ENCODE measurements at places on chromosomes 12 and 14. TPM values are rescaled to one million over a fixed set of nuclear protein-coding genes. Genes with fewer than 3 reads are reported as not detected.

- peaks cover 4% of the 10 kb centered on the region for H3K36me3 ChIP-seq
- DNase-seq = peak; percentile 59
- peaks cover 14% of the 10 kb centered on the region for H3K4me1 ChIP-seq
Measured at GRCh38 chr14:101761881-101762529, 496 bp downstream of the PPP2R5C start.

- peak; percentile 32 for DNase-seq
- no peak overlapping the region for H3K27ac ChIP-seq
- H3K36me3 ChIP-seq = no peaks in the 10 kb centered on the region
- H3K4me1 ChIP-seq = no peaks in the 10 kb centered on the region
- H3K27me3 ChIP-seq = no peaks in the 10 kb centered on the region
Measured at GRCh38 chr14:95993768-95994592, 45.2 kb upstream of the C14orf132 start.

DNA sequence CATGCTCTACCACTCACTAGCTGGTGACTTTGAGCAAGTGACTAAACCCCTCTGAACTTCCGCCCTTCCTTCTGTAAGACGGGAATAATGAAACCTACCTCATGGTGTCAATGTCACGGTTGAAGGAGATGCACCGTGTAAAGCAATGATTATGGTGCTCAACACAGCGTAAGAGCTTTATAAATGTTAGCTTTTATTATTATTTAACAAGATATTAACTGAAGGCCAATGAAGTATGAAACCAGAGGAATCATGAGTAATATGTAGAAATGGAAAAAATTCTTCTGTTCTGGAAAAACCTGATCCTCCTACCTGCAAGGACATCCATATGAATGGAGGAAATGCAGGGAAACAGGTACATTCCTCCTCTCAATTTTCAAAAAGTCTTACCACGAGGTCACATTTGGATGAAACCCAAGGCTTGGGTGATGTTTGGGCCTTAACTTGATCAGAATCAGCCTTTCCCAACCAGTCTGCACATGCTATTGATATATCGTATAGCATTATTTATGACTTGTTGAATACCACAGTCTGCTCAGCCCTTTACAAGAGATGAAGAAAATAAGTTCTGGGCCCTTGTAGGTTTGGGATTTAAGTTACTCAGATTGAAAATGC is 166.8 kb upstream of the TBX3 start:
- no peak overlapping the region for H3K4me3 ChIP-seq
- no peaks in the 10 kb centered on the region for H3K27me3 ChIP-seq
- H3K4me1 ChIP-seq = no peaks in the 10 kb centered on the region
- no peak for DNase-seq
- no peaks in the 10 kb centered on the region for H3K36me3 ChIP-seq

DNA sequence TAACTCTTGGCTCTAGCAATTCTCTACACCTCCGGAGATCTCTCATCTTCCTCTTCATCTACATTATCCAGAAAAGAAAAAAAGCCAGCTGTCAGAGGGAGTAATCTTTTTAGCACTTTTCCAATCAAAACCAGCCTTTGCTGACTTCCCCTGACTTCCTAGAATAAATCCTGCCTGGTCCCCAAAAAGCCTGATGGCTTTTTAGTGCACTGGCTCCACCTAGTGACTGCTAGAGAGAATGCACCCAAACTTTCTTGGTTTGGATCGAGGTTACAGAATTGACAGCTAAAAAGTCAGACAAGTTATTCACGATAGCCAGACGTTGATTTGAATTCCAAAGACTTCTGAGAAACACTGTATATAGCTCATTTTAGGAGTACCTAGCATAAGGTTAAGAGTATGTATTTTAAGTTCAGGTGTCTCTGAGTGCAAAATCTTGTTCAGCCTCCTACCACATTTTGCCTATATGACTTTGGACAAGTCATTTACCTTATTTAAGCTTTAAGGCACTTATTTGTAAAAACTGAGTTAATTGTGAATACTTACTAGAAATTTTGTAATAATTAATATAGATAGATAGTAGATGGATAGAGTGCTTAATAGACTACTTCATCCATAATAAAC is 185.7 kb upstream of the GRIN2B start:
- no peak overlapping the region for H3K27ac ChIP-seq
- no peaks in the 10 kb centered on the region for H3K36me3 ChIP-seq
- DNase-seq = no peak
- no peaks in the 10 kb centered on the region for H3K4me1 ChIP-seq

DNA sequence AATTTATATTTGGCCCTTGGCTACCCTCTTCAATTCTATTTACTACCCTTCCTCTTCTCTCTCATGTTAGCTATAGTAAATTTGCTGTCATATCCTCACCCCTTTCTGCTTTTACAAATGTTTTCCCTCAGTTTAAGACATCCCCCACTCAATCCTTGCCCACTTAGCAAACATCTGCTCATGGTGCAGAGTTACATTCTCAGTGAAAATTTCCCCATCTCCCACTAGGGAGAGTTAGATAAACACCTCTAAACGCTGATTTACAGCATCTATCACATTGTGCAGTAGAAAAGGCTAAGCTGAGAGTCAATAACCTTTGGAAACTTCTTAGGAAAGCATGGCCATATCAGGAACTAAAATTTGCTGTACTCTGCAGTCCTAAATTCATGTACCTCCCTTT is 69.0 kb downstream of the DENND5B start:
- no peaks in the 10 kb centered on the region for H3K27me3 ChIP-seq
- no peaks in the 10 kb centered on the region for H3K36me3 ChIP-seq
- H3K4me1 ChIP-seq = no peaks in the 10 kb centered on the region
- H3K4me3 ChIP-seq = no peak overlapping the region

ZDHHC22 gene
- polyA plus RNA-seq = not detected

DNA sequence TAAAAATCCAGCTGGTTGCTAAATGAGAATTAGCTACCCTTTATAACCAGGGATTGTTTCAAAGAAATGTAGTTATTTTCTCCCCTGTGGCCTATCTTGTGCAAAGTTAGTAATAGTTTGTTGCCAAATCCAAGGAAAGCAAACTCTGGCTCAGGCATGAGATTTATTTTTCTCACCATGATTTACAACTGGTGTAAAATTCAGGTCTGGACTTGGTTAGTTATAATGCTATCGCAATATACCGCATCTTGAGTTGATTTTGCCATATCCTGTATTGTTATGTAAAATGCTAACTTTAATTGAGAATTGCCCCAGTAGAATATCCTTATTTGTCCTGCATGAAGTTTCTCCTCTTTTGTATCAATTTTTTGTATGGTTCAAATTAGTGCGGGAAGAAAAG is 135.5 kb downstream of the CRADD start:
- H3K36me3 ChIP-seq = no peaks in the 10 kb centered on the region
- H3K4me3 ChIP-seq = no peak overlapping the region
- no peaks in the 10 kb centered on the region for H3K4me1 ChIP-seq
- DNase-seq = no peak
- no peaks in the 10 kb centered on the region for H3K27me3 ChIP-seq

GRCh38 chr12:65681226-65681625 is 143.1 kb upstream of the HMGA2 start:
- H3K27ac ChIP-seq = no peak overlapping the region
- no peaks in the 10 kb centered on the region for H3K4me1 ChIP-seq
- H3K36me3 ChIP-seq = no peaks in the 10 kb centered on the region
- H3K4me3 ChIP-seq = no peak overlapping the region
- no peak for DNase-seq

- DNase-seq = no peak
- no peak overlapping the region for H3K4me3 ChIP-seq
- H3K4me1 ChIP-seq = no peaks in the 10 kb centered on the region
- no peaks in the 10 kb centered on the region for H3K36me3 ChIP-seq
Measured at GRCh38 chr12:99732131-99732530, 84.6 kb downstream of the GARIN6 start.

TXNRD1 gene
- polyA plus RNA-seq = 22.3 TPM

- no peak overlapping the region for H3K27ac ChIP-seq
- H3K4me1 ChIP-seq = no peaks in the 10 kb centered on the region
- DNase-seq = no peak
- H3K36me3 ChIP-seq = no peaks in the 10 kb centered on the region
- no peaks in the 10 kb centered on the region for H3K27me3 ChIP-seq
Measured at GRCh38 chr12:109782326-109782703, 50.9 kb downstream of the TRPV4 start.

GRCh38 chr12:28089338-28089737 is 100.9 kb upstream of the CCDC91 start:
- H3K27ac ChIP-seq = no peak overlapping the region
- no peak for DNase-seq
- no peak overlapping the region for H3K4me3 ChIP-seq
- H3K36me3 ChIP-seq = no peaks in the 10 kb centered on the region
- H3K4me1 ChIP-seq = no peaks in the 10 kb centered on the region

GRCh38 chr14:36660736-36661505 is 739 bp upstream of the PAX9 start:
- no peak for DNase-seq
- no peak overlapping the region for H3K27ac ChIP-seq
- H3K36me3 ChIP-seq = no peaks in the 10 kb centered on the region
- H3K4me3 ChIP-seq = no peak overlapping the region
- peaks cover 11% of the 10 kb centered on the region for H3K27me3 ChIP-seq
- H3K4me1 ChIP-seq = peaks cover 16% of the 10 kb centered on the region

DNA sequence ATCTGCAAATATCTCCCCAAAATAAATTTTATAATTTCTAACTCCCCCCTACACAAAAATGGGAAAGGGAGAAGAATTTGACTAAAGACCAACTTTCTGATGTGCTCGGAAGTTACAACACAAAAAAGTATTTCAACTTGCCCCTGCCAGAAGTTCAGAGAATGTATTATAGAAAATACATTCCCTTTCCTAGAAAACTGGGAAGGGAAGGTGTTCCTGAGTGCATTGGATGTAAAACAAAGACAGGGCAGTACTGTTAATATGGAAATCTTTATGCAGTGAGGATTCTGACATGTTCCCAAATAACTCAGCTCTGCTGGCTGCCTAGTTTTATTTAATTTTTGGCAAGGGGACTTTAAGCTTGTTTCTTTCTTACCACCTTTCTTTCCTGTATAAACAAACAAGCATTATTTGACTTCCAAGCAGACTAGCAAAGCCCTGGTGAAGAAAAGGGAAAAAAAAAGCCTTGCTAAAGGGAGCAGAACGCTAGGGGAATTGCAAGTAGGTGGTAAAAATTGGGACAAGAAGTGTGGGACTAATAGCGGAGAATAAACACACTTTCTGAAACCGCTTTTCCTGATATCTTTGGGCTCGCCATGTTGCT is 124.1 kb downstream of the STXBP6 start:
- no peak for DNase-seq
- no peaks in the 10 kb centered on the region for H3K4me1 ChIP-seq
- no peaks in the 10 kb centered on the region for H3K36me3 ChIP-seq
- no peak overlapping the region for H3K4me3 ChIP-seq

CLEC4A gene
- polyA plus RNA-seq = 2.1 TPM

- no peaks in the 10 kb centered on the region for H3K27me3 ChIP-seq
- H3K36me3 ChIP-seq = no peaks in the 10 kb centered on the region
- DNase-seq = no peak
- no peak overlapping the region for H3K4me3 ChIP-seq
- H3K27ac ChIP-seq = no peak overlapping the region
Measured at GRCh38 chr14:73403181-73403752, 55.1 kb downstream of the NUMB start.

DNA sequence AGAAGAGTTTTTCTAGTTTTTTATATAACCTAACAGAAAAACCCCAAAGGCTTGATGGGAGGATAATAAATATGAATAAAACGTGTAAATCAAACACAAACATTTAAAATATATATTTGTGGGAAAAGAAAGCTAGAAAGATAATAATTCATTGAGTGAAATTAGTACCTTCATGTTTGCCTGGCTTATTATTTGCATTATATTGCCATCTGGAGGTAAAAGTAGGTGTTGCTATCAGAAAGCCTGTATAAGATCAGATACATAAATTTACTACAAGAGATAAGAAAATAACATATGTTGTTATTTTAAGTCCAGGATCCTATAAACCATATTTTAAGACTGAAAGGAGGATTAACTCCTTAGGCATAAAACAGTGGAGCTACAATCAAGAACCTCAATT is 77.7 kb downstream of the NTS start:
- no peak overlapping the region for H3K27ac ChIP-seq
- no peaks in the 10 kb centered on the region for H3K4me1 ChIP-seq
- H3K4me3 ChIP-seq = no peak overlapping the region
- H3K27me3 ChIP-seq = no peaks in the 10 kb centered on the region

GRCh38 chr12:128089961-128090360 is 177.0 kb upstream of the TMEM132C start:
- H3K4me3 ChIP-seq = no peak overlapping the region
- no peaks in the 10 kb centered on the region for H3K4me1 ChIP-seq
- no peak for DNase-seq
- H3K27ac ChIP-seq = no peak overlapping the region
- no peaks in the 10 kb centered on the region for H3K27me3 ChIP-seq

KIF5A gene
- polyA plus RNA-seq = 0.09 TPM

- no peak overlapping the region for H3K27ac ChIP-seq
- H3K27me3 ChIP-seq = no peaks in the 10 kb centered on the region
- DNase-seq = no peak
- H3K4me3 ChIP-seq = no peak overlapping the region
- no peaks in the 10 kb centered on the region for H3K36me3 ChIP-seq
Measured at GRCh38 chr12:18270958-18271460, 9.7 kb downstream of the PIK3C2G start.
